ENCODE measurements at places on chromosomes 4 and X.
A peak's percentile ranks its signal among the peaks of the same experiment; 100 is the strongest.

DNA sequence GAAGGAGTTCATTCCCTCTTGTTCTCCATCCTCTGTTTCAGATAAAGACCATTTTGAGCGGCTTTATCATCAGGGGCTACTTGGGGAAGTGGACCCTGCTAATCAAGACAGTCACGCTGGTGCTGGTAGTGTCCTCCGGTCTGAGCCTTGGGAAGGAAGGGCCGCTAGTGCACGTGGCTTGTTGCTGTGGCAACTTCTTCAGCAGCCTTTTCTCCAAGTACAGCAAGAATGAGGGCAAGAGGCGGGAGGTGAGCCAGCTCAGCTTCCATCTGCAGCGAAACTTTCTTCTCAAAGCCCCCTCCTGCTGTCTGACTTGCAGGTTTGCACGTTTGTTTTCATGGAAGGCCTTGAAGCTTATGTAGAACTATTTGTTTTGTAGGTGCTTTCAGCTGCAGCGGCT, 49.5 kb downstream of the CLCN4 start:
- DNase-seq: no peak

GRCh38 chr4:4854649-4855295, 4.7 kb upstream of the MSX1 start:
- no peak for DNase-seq

DNA sequence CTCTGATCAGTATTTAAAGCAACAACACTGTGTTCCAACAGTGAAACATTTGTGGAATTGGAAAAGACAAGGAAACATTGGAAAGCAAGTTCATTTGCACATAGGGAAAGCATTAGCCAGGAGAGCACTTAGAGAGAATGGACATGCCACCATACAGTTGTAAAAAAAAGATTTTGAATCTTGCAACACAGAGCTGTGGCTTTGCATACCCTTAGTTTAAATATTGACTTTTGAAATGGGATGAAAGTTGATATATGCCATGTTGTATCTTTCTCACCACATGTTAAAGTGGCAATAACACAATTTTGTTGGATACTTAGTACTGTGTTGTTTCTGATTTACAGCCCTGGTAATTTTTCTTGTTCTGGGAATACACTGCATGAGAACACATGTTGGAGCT, 208.1 kb downstream of the BMPR1B start:
- no peak for DNase-seq

GRCh38 chr4:124515591-124515990, 196.9 kb downstream of the ANKRD50 start:
- DNase-seq: no peak

- no peak for DNase-seq
These were observed 52.4 kb downstream of the MAPK10 start for GRCh38 chr4:86307432-86307831.

GRCh38 chrX:46831765-46832327, 5.0 kb upstream of the RP2 start:
- no peak for DNase-seq

GRCh38 chrX:16138108-16138427, 14.7 kb downstream of the GRPR start:
- DNase-seq: peak; percentile 12

DNA sequence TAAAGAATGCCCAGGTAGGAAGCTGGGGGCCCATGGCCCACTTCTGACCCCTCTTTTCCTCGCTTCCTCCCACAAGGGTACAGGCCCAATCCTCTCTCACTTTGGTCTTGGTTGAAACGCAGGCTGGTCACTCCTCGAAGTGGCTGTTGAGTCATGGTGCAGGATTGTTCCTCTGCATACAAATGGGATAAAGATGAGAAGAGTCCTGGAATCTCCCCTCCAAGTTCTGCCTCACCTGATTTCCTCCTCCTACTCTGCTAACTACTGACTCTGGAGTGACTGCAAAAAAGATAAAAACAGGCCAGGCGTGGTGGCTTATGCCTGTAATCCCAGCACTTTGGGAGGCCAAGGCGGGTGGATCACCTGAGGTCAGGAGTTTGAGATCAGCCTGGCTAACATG, 1.7 kb downstream of the WDR45 start:
- DNase-seq: no peak

GRCh38 chr4:123042095-123042494, 119.7 kb upstream of the NUDT6 start:
- DNase-seq: no peak

DNA sequence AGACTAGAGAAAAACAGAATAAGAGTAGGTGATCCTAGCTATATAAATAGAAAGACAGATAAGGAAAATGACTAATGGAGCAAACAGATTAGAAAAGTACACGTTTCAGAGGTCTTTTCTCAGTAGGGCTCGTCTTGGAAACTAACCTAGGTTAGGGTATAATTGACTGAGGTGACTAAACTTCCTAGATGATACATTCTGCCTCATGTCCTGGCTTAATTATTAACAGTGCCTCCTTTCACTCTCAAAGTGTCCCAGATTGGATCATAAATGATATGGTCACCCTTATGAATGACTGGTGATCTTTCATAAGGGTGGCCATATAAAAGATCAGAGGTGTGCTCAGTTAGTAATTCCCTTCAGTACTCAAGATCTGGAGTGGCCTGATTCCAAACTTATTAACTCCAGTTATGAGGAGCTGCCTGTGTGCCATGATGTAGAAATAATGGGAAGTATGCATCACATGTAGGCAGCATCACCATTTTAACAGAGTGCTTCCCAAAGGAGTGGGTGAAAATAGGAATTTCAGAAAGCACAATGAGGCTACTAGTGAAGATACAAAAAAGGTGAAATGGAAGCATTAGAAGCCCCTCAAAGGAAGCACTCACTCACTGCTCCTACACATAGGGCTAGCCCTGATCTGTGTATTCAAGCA, 14.7 kb upstream of the GRIA3 start:
- peak; percentile 38 for DNase-seq

- DNase-seq: no peak
These were observed 500 bp downstream of the GAR1 start for GRCh38 chr4:109816082-109816442.

DNA sequence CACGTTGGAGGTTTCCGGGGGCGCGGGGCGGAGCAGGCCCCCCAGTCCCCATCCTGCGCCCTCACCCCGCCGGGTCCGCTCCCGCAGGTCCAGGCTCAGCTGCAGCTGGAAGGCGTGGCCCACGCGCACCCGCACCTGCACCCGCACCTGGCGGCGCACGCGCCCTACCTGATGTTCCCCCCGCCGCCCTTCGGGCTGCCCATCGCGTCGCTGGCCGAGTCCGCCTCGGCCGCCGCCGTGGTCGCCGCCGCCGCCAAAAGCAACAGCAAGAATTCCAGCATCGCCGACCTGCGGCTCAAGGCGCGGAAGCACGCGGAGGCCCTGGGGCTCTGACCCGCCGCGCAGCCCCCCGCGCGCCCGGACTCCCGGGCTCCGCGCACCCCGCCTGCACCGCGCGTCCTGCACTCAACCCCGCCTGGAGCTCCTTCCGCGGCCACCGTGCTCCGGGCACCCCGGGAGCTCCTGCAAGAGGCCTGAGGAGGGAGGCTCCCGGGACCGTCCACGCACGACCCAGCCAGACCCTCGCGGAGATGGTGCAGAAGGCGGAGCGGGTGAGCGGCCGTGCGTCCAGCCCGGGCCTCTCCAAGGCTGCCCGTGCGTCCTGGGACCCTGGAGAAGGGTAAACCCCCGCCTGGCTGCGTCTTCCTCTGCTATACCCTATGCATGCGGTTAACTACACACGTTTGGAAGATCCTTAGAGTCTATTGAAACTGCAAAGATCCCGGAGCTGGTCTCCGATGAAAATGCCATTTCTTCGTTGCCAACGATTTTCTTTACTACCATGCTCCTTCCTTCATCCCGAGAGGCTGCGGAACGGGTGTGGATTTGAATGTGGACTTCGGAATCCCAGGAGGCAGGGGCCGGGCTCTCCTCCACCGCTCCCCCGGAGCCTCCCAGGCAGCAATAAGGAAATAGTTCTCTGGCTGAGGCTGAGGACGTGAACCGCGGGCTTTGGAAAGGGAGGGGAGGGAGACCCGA, 14.0 kb downstream of the SHOX start:
- DNase-seq: no peak

- no peak for DNase-seq
These were observed 7.9 kb upstream of the PTPN13 start for GRCh38 chr4:86586160-86586572.

- no peak for DNase-seq
These were observed 18.3 kb downstream of the ZNF518B start for GRCh38 chr4:10438924-10439323.

- no peak for DNase-seq
These were observed 5.3 kb downstream of the KIT start for GRCh38 chr4:54662901-54663585.

- DNase-seq: peak; percentile 32
These were observed 185.7 kb downstream of the UNC5C start for GRCh38 chr4:95362906-95363558.

DNA sequence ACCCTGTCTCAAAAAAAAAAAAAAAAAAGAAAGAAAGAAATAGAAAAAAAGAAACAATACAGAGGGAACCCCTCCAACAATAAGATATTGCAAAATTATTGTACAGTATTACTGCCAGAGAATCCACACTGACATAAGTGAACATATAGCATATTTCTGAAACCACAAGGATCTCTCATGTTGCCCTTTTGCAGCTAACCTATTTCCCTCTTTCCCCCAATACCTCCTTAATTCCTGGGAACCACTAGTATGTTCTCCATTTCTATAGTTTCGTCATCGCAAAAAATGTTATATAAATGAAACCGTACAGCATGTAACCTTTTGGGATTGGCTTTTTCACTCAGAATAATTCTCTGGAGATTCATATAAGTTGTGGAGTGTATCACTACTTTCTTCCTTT, 20.0 kb upstream of the BMP2K start:
- no peak for DNase-seq

GRCh38 chrX:12986886-12987285, 12.0 kb downstream of the TMSB4X start:
- DNase-seq: no peak

DNA sequence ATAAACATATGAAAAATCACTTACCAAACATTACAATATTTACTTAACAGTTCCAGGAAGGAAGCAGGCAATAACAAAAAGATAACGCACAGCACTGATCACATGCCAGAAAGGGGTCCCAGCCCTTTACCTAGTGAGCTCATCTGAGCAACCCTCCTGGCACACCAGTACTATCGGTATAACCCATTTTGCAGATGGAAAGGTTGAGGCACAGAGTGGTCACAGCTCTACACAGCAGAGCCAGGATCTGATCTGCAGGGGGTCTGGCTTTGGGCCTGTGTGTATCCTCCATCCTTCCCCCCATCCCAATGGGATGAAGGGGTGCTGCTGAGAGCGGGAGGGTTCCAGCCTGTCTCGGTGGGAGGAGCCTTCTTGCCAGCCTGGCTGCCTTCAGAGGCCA, 5.0 kb downstream of the NSG1 start:
- no peak for DNase-seq

GRCh38 chr4:105965183-105965800, 70.0 kb downstream of the NPNT start:
- DNase-seq: no peak

DNA sequence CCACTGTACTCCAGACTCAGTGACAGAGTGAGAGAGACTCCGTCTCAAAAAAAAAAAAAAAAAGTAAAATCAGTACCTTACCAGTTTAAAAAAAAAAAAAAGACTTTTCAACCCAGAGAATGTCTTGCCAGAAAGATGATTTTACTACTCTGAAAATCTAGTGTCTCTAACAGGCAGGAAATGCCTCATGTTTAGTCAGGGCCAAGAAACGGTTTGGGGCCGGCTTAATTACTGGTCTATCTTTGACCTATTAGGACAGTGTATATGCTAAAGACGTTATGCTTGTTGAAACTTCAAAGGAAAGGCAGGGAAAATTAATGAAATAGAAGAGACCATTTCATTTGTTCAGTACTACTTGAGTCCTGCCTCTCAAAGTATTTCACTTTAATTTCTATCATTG, 9.9 kb downstream of the BEND4 start:
- DNase-seq: no peak

DNA sequence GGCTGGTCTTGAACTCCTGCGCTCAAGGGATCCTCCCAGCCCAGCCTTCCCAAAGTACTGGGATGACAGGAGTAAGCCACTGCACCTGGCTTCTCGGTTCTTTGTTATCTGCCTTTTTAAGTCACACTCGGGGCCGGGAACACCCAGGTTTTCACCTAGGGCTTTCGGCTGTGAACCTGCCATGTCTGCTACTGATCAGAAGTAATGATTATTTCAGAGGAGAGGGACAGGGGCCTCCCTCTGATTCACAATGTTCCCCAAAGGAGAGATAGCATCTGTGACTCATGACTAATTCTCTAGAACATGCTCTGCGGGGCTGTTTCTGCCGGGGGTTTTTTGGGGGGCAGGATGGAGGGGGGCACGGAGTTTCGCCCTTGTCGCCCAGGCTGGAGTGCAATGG, 26.9 kb downstream of the CRLF2 start:
- DNase-seq: no peak

GRCh38 chrX:143340190-143340589, 177.1 kb downstream of the SPANXN3 start:
- no peak for DNase-seq

GRCh38 chrX:148723551-148723950, 223.1 kb downstream of the AFF2 start:
- DNase-seq: no peak

DNA sequence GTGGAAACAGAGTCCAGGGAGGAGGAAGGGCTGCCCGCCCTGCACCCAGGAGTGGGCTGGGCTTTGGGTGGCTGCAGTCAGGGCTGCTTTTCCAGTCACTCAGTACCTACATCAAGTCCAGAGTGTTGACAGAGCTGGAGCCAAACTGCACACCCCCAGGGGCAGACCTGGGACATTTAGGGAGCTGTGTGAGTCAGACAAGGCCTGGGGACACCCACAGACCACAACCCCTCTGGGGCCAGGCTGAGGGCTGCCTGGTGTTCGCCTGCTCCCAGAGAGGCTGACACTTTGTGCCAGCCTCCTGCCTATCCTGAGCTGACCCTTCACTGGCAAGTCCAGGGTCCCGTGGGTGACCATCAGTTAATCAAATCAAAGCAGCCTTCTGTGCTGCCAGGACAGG, 240.0 kb downstream of the BCOR start:
- no peak for DNase-seq

DNA sequence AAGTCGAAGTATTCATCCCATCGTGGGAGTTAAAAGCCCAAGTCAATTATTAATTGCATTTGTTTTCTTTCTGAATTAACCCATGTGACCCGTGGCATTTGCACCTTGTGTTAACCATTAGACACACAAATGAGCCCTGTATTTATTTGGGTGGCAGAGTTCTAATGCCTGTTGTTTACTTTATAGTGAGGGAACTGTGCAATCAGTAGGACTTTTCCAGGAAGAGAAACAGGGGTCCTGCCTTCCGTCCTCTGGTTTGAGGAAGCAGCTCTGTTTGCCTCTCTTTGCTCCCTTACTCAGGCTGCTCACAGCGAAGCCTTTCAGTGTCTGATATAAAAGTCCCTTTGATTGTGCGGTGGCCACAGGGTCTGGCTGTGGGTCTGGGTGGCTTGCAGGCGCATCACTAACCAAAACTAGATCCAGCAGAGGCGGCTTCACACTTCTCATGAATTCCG, 263.6 kb downstream of the PTTG2 start:
- no peak for DNase-seq
